Fibroblast of skin of left biceps (primary cell): ENCODE measurements at places on chromosomes 2 and 18.
A peak's percentile ranks its signal among the peaks of the same experiment; 100 is the strongest.

DNA sequence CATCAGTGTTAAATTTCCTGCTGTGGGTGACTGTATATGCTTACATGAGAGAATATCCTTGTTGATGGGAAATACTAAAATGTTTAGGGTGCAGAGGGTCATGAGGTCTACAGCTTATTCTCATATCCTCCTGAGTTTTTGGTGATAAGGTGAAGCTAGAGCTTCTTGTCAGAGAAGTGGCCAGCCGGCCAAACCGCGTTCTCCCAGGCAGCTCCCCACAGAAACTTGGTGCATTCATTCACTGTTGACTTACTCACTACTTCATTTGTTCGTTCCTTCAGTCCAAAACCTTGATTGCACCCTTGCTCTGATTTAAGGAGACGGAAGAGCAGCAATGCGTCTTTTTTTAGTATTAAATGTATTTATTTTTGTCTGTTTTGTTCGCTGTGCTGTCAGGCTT is 8.7 kb downstream of the SNED1 start:
- no peak for DNase-seq

DNA sequence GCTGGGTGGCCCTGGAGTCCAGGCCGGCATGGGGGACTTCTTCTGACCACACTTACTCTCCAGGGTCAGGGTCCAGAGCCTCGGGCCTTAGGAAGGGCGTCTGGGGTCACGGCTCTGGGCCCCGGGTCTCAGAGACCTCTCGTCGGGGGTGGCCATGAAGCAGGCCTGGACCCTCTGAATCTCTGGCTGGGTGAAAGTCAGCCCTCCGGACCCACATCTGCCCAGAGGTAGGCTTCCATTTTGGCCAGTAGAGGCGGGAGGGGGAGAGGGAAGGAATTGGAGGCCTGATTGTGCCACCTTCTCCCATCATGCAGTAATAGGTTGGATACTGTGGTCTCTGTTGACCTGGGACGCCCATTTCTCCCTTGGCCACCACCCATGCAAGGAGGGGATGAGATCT is 125.3 kb upstream of the GPC1 start:
- DNase-seq = no peak

DNA sequence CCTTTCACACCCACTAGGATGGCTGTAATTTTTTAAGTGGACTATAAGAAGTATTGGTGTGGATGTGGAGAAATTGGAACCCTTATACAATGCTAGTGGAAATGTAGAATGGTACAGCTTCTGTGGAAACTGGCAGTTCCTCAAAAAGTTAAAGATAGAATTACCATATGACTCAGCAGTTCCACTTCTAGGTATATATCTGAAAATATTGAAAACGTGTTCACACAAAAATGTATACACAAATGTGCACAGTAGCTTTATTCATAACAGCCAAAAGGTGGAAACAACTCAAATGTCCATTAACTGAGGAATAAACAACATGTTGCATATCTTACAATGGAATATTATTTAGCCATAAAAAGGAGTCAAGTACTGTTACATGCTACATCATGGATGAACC is 17.7 kb downstream of the TANK start:
- no peak for DNase-seq

DNA sequence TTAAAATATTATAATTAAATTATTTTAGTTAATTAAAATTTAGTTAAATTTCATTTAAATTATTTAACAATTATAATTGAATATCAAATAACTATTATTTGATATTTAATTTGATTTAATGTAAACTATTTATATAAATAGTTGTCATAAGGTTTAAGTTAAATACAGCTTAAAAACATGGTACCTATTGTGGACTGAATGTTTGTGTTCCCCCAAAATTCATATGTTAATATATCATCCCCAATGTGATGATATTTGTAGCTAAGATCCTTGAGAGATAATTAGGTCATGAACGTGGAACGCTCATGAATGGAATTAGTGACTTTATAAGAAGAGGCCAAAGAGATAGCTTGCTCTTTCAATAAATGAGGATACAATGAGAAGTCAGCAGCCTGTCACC is 505.7 kb upstream of the LRATD1 start:
- DNase-seq = no peak

DNA sequence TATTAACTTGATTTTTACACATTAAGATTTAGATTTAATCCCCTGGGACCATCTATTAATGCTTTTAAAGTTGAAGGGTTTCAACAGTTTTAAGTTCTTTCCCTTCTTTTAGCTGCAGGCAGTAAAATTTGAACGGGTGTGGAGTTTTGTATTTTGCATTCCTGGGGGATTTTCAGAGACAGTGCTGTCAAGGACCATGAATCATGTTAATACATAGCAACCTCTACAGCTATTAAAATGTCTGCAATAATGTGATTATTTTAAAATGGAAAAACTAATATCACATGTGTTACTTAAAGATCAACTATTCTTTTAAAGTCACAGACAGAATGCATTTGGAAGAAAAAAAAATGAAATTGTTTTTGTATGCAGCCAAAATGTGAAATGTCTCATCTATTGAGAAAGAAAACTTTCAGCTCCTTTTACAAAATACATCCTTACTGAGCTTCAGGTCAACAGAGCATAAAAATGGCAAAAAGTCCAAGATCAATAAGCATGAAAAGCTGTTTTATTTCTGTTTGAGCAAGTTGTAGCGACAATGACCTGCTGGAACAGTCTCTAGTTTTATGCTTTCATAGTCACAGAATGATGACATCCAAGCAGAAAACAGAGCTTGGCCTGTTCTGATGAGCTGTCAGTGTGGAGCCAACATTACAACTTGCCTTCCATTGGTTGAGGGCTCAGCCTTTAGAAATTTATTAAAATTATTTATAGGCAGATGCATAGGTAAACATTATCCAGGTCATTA is 21.6 kb upstream of the ZNF521 start:
- DNase-seq = peak; percentile 13

DNA sequence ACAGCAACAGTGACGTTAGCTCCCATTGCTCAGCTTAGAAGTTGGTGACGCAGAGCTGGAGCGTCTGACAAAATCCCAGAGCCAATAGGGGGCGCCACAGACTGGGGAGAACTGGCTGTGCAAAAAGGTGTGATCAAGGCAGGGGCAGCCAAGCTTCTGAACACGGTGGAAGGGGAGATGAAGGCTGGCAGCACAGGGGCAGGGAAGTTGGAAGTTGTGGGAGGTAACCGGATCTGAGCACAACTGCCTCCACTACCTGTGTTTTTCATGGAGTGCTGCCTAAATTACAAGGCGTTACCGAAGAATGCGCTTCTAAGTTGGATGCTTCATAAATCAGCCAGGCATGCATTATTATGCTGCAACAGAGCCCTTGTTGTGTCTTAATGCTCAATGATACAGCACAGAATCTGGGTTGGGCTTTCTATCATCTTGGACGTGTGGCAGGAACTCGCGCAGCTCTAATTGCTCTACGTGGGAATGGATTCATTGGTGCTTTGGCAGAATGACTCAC is 370.0 kb downstream of the SLC4A3 start:
- DNase-seq = no peak

GRCh38 chr2:135130751-135131150 is 78.7 kb downstream of the RAB3GAP1 start:
- DNase-seq = no peak

- DNase-seq = no peak
Measured at GRCh38 chr18:33677891-33678290, 99.9 kb downstream of the ASXL3 start.

- no peak for DNase-seq
Measured at GRCh38 chr2:176130957-176131847, 1.7 kb downstream of the HOXD8 start.

GRCh38 chr2:188978291-188979081 is 4.3 kb downstream of the COL3A1 start:
- DNase-seq = peak; percentile 76

GRCh38 chr18:9711361-9712129 is 3.4 kb downstream of the RAB31 start:
- no peak for DNase-seq

DNA sequence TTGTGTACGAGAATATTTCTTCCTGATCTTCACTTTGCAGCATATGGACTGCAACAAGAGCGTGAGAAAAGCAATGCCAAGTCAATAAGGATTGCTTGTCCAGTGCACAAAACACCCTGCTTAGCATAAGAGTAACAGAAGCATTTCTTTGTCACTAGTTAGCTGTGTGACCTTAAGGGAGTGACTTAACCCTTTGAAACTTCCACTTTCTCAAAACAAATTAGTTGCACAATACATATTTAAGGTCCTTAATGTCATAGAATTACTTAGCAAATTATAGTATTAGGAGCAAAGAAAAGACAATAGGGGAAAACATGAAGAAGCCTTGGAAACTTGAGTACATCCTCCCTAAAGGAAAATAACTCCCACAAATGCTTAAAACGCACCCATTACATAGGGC is 230.1 kb downstream of the RNF152 start:
- DNase-seq = no peak

- DNase-seq = no peak
Measured at GRCh38 chr2:69166465-69166811, 153.5 kb downstream of the ANTXR1 start.
